ENCODE measurements at places on chromosomes 3 and 15.

GRCh38 chr3:129007792-129008191 is 6.7 kb downstream of the EFCC1 start:
- peak; percentile 77 for DNase-seq

GRCh38 chr3:14216257-14217048 is 37.8 kb downstream of the LSM3 start:
- DNase-seq: no peak

DNA sequence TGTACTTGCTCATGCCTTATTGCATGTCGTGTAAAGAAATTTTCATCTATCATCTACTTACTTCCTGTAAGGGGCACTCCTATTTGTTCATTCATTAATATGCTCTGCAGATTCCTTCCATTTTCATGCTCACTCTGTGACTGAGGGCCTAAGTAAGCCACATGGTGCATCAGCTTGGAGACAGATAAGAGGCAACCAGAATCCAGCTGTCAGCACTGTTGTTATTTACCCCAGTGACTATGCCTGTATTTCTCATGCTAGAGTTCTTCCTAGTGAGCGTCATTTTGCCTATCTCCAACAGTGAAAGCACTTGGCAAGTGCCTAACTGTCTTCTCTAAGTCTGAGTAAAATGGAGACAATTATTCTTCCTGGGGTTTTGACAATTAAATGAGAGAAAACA is 124.8 kb upstream of the ABI3BP start:
- DNase-seq: no peak

- no peak for DNase-seq
Measured at GRCh38 chr3:27877061-27878013, 155.2 kb upstream of the EOMES start.

DNA sequence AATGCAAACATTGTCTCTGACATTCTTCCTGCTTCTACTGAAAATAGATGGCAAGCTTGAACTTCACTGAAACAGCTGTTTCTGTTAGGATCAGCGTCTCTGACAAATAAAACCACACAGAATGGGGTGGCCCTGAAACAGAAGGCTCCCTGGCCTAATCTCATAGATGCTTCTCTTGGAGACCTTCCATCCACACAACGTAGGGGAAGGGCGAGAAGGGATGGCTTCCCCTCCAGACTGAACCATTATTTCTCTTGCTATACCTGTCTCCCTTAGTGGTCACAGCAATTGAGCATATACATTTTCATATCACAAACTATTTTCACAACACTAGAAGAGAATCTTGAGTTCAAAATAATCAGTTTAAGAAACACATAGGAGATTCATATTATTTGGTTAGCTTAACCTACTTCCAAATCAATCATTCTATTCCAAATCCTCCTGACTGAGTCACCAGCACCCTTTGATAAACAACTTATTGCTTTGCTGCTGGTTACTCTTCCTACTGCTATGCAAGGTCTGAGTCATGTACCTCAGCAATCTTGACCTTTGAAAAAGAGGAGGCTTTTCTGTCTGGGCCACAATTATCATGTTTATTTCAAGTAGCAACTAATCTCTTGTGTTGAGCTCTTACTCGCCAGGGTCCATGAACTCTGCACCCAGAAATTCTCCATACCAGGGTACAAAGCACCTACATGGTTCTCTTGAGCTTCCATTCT is 45.5 kb downstream of the CBLB start:
- DNase-seq: no peak

GRCh38 chr3:9810433-9810770 is 340 bp downstream of the TTLL3 start:
- no peak for DNase-seq

DNA sequence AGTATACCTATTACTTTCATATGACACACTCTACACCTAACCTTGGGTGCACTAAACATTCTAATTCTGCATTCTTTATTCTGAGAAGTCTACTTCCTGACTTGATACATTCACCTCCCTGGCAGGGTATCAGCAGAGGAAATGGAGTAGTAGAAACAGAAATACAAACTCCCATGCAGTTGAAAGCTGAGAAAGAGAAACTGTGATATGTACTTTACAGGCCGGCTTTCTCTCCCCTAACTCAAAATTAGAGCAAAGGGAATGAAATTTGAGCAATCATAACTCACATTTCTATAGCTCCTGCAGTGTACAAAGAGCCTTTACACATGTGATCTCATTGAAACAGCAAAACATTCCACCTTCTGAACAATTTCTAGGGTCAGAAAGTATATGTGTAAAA is 135.5 kb upstream of the COL8A1 start:
- no peak for DNase-seq

DNA sequence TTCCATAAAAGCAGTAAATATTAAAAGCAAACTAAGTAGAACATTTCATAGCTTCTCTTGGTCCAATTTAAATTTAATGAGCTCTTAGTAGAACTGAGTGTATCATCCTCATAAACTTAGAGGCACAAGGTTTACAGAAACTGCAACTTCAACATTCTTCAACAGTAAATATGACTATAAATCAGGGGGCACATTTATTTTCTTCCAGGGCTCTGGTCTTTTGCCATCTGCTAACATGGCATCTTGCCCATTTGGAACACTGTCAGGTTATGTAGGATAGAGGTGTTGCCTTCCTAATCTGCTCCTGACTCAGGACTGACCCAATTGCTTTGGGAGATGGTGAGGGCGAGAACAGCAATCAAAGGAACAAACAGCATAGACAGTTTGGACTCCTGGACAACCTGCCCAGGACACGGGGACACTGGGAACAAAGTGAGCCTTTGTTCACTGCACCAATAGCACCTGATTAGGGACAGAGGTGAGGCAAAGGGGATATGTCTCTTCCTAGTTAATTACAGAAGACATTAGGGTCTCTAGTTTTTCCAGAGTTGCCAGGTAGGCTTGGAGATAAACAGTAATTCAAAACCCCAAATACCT is 610.2 kb upstream of the ROBO2 start:
- no peak for DNase-seq

GRCh38 chr3:154126651-154127050 is 5.5 kb downstream of the ARHGEF26 start:
- no peak for DNase-seq

GRCh38 chr3:188303286-188303799 is 149.4 kb downstream of the LPP start:
- DNase-seq: no peak

GRCh38 chr3:64444490-64445108 is 219.3 kb upstream of the PRICKLE2 start:
- no peak for DNase-seq

- no peak for DNase-seq
Measured at GRCh38 chr15:25776071-25776746, 86.9 kb downstream of the ATP10A start.

Measured in trophoblast cell (in vitro differentiated cells and primary cell).